SW 1271 (cell line): ENCODE measurements at places on chromosomes 7 and 10.
A peak's percentile ranks its signal among the peaks of the same experiment; 100 is the strongest.

GRCh38 chr7:4798706-4799235, 23.3 kb downstream of the AP5Z1 start:
- DNase-seq, result no peak

GRCh38 chr7:12930534-12930933, 243.1 kb downstream of the ARL4A start:
- DNase-seq, result no peak

- DNase-seq, result no peak
Observed at GRCh38 chr7:123528265-123528664, 6.1 kb downstream of the IQUB start.

GRCh38 chr10:101295261-101295660, 58.7 kb upstream of the BTRC start:
- no peak for DNase-seq

- DNase-seq, result no peak
Observed at GRCh38 chr7:80636709-80637108, 1.7 kb upstream of the CD36 start.

DNA sequence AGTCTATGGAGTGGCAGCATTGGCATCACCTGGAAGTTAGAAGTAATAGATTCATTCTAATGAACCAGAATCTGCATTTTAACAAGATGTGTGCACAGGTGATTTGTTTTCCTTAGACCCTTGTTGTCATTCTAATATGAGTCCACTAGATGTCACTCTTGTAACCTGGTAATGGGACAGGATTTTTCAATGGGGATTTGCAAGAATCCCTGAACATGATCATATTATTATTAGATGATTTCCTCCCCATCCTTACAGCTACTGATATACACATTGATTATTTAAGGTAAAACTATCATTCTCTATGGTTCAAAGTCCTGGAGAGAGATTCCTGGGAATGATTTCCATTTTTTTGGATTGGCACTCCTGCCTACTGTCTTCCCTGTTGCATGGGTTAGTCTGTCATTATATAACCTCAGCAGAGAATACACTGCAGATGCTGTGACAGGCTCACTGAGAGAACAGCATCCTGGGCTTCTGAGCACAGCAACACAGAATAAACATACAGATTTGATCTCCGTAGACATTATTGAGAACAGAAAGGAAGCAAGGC, 194.9 kb downstream of the SUGCT start:
- DNase-seq, result no peak

GRCh38 chr10:113487154-113487553, 65.7 kb upstream of the HABP2 start:
- DNase-seq, result no peak

DNA sequence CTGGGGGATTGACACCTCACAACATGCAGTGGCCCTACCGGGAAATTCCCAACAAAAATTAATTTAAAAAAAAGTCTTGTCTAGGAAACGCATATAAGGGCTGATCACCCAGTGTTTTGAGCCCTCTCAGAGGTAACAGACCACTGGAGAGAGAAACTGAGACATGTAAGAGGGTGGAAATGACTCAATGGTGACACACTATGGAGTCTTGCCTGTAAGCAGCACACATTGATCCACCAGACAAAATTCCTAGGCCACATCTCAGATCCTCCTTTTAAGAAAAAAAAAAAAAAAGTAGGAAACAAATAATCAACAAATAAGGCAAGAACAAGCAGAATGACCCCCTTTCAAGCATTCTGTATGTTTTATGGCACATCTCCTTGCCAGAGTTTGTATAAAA, 296.2 kb downstream of the MAGI2 start:
- DNase-seq, result no peak

- no peak for DNase-seq
Observed at GRCh38 chr7:104272767-104273384, 55.5 kb upstream of the LHFPL3 start.

- DNase-seq, result no peak
Observed at GRCh38 chr7:5636446-5636835, 145.0 kb downstream of the RNF216 start.

GRCh38 chr10:43262902-43263466, 3.9 kb downstream of the RASGEF1A start:
- DNase-seq, result no peak

DNA sequence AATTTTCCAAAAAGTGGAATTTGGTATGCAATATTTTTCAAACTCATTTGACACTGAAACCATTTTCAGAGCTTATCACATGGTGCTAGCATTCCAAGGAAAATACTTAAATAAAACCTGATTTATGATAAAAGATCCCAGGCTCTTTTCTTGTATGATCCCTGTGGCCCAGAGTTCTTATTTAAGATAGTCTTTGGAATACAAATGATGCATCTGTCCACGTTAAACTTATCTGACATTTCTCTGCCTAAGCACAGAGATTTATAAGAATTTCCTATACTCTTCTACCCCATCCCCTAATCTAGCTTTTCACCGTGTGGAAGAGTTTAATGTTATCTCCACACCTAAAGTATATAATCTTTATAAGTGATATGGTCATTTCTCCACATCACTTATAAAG, 66.2 kb downstream of the AHR start:
- DNase-seq, result no peak

DNA sequence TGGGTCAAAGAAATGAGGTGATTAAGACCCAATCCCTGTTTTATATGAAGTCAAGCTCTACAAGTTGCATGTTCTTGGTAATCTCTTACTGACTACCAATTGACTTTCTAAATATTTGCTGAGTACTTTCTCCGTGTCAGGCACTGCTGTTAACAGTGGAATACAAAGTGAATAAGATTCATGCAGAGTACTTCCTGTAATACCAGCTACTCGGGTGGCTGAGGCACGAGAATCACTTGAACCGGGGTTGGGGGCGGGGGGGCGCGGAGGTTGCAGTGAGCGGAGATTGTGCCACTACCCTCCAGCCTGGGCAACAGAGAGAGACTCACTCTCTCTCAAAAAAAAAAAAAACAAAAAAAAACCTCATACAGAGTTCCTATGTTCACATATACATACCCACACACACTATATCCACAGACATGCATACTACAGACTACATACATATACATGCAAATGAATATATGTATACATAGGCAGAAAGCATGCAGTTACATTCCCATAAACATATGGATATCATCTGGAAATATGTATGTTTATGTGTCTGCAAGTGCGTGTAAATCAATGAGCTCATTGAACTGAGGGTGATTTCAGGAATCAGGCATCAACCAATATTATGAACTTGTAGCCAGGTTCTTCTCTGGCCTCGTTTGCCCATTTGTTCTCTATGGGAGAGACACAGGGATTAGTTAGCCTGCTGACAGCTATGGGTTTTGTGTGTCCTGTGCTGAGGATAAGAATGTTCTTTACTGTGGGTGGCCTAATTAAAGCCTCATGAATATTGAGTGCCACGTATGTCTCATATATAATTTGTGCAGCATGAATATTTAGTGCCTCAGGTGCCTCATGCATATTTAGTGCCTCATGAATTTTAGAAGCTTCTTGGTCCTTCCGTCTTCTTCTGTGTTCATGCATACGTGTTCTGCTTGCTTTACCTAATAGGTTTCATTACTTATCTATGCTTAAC, 73.9 kb downstream of the BICC1 start:
- DNase-seq, result no peak

DNA sequence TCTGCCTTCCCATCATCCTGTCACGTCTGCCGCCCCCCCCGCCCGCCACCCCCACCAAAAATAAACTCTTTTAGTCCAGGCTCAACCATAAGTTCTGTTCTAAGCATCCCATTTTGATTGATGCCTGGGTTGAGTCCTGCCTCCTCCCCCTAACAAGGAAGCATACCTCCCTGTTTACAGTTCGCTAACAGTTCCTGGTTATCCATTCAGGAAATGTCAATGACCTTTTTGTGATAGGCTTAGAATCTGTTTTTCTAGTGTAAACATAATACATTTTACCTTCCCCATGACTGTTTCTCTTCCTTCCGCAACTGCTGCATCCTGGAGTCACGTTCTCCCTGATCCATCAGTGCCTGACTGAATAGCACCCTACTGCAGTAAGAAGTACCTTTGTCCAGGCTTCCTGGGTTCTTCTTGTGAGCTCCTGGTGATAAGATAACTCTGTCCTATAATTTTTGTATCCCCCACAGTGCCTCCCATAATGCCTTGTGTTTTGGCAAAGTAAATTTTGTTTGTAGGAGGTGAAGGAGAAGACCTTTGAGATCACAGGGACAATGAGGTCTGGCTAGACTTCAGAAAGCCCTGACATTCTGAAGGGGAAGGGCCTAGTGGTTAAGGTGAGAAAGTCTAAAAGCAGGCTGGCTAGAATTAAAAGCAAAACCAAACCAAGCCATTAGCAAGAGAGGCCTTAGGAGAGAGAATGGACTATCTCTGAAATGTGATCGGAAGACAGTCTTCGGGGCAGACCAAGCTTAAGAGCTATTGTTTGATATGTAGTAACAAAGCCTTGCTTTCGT, 7.3 kb downstream of the AGFG2 start:
- no peak for DNase-seq

DNA sequence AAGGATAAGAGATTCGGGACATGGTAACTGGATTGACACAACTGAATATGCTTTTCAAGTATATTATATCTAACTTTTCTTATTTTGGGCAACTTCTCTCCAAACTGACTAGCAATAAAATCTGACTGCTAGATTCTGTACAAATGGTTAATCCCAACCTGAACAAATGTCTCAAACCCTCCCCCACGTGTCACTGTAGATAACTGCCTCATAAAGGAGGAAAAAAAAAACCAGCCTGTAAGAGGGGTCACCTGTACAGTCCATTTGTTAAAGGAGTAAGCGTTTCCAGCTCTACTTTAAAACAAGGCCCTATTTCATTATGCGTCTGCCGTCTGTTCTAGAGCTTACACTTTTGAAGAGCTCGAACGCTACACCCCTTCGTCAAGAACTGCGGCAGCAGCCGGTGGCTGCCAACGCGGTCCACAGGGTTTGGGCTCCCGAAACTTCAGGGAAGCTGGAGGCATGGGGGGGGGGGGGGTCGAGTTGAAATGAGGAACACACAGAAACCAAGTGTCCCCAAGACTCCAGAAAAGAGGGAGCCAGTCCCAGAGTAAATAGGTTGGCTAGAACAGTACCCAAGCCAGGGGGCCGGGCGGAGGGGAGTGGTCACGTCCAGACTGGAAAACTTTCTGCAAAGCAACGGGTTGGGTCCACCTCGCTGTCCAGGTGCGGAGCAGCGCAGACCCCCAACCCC, 492 bp downstream of the COG5 start:
- peak; percentile 70 for DNase-seq

DNA sequence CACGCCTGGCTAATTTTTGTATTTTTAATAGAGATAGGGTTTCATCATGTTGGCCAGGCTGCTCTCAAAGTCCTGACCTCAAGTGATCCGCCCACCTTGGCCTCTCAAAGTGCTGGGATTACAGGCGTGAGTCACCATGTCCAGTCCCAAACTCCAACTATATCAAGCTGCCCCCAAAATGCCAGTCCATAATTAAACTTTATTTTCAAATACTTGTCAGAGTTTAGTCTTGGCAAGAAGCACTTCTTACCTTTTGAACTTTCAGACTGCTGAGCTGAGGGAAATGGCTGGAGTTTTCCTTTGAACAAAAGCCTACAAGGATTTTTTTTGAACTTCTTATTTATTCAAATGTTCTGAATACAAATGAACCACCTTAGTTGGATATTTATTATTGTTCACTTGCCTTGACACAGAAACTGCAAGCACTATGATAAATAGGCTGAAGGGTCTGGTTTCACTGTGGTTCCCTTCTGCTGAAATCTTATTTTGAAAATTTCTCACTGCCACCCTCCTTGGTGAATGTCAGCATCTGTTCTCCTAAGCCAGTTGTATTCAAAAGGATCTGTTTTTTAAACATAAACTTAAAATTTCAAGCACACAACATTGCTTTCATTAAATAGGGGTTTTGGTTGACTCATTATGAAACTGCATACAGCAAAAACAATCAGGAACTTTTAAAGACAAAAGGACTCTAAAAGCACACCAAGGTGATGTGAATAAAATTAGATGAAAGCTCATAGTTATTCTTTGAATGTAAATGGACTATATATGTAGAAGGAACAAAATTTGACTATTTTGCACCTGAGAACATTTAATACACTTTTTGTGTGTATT, 101.7 kb upstream of the SLC26A5 start:
- no peak for DNase-seq

GRCh38 chr10:43814663-43815062, 166.0 kb upstream of the ZNF32 start:
- no peak for DNase-seq

GRCh38 chr10:36515319-36515718, 610.1 kb upstream of the ANKRD30A start:
- no peak for DNase-seq

GRCh38 chr7:117041007-117041406, 87.7 kb downstream of the ST7 start:
- DNase-seq, result no peak
